ENCODE measurements at places on chromosomes 5 and 9. TPM values are rescaled to one million over a fixed set of nuclear protein-coding genes. Genes with fewer than 3 reads are reported as not detected.

LRSAM1 gene
- total RNA-seq, result 35.4 TPM

SERF1A gene
- total RNA-seq, result 9.6 TPM

GRCh38 chr5:43275391-43275790, 37.8 kb downstream of the HMGCS1 start:
- H3K4me3 ChIP-seq, result no peak overlapping the region
- no peak overlapping the region for H3K27ac ChIP-seq
- DNase-seq, result peak; percentile 43

ZFP2 gene
- 0.80 TPM for total RNA-seq

KYAT1 gene
- total RNA-seq, result 12.1 TPM

ANKRD34B gene
- not detected for total RNA-seq

SPATA31A3 gene
- not detected for total RNA-seq

GRCh38 chr5:66009277-66009676, 82.9 kb downstream of the ERBIN start:
- H3K36me3 ChIP-seq, result peaks cover 8% of the 10 kb centered on the region
- H3K27ac ChIP-seq, result no peak overlapping the region
- H3K4me1 ChIP-seq, result peaks cover 11% of the 10 kb centered on the region
- H3K4me3 ChIP-seq, result no peak overlapping the region
- no peaks in the 10 kb centered on the region for H3K27me3 ChIP-seq
- no peak for DNase-seq

GRCh38 chr5:129079496-129079895, 15.1 kb upstream of the ISOC1 start:
- no peaks in the 10 kb centered on the region for H3K36me3 ChIP-seq
- no peaks in the 10 kb centered on the region for H3K4me1 ChIP-seq
- H3K27me3 ChIP-seq, result no peaks in the 10 kb centered on the region
- H3K27ac ChIP-seq, result no peak overlapping the region
- H3K4me3 ChIP-seq, result no peak overlapping the region

SLC23A1 gene
- total RNA-seq, result not detected

DNA sequence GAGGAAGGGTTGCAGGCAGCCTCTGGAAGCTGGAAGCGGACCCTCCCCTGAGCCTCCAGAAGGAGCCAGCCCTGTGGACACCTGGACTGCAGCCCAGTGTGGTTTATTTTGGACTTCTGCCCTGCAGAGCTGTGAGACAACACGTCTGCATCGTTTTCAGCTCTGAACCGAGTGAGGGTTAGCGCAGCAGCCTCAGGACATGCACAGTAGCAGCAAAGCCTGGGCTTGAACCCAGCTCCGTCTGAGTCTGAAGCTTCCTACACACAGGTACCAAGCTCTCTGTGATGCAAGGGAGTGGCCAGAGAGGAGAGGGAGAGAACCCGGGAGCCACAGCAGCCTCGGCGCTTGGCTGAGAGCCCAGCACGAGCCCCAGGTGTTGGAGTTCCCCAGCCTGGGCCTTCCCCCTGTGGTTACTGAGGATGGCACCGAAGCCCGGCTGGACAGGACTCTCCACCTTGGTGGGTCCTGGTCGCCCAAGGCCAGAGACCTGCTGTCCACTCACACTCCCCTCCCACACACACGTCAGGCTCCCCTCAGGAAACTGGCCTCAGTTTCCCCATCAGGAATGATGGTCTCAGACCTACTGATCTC, 128.2 kb downstream of the OLFM1 start:
- no peak overlapping the region for H3K27ac ChIP-seq
- H3K4me3 ChIP-seq, result no peak overlapping the region
- peak; percentile 49 for DNase-seq
- peaks cover 31% of the 10 kb centered on the region for H3K4me1 ChIP-seq
- peaks cover 92% of the 10 kb centered on the region for H3K27me3 ChIP-seq
- H3K36me3 ChIP-seq, result no peaks in the 10 kb centered on the region

GAS1 gene
- 11.0 TPM for total RNA-seq

- peak overlapping the region; percentile 66 for H3K27ac ChIP-seq
- no peak overlapping the region for H3K4me3 ChIP-seq
- H3K27me3 ChIP-seq, result no peaks in the 10 kb centered on the region
- peaks cover 71% of the 10 kb centered on the region for H3K4me1 ChIP-seq
- H3K36me3 ChIP-seq, result no peaks in the 10 kb centered on the region
These were observed 93.6 kb downstream of the SH3TC2 start for GRCh38 chr5:148969291-148969690.

DNA sequence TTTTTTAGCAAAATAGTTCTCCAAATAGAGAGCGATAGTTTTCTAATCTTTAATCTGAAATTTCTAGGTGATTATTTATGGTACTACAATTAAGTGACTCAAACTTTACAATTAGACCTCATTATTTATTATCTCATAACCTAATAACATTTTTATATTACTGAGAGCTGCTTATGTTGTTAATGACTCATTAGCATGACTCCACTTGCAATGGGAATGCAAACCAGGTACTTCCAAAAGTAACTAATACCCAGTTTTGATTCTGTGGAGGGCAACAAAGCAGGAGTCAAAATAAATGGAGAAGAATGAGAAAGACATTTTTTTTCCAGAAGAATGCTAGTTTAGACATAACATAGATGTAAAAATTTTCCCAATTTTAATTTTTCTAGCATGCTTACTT, 466.0 kb downstream of the PLK2 start:
- no peak overlapping the region for H3K27ac ChIP-seq
- DNase-seq, result no peak
- H3K4me1 ChIP-seq, result no peaks in the 10 kb centered on the region
- H3K27me3 ChIP-seq, result no peaks in the 10 kb centered on the region
- no peaks in the 10 kb centered on the region for H3K36me3 ChIP-seq

GRCh38 chr5:56269216-56269927, 36.2 kb upstream of the ANKRD55 start:
- no peak for DNase-seq
- H3K36me3 ChIP-seq, result no peaks in the 10 kb centered on the region
- peaks cover 13% of the 10 kb centered on the region for H3K4me1 ChIP-seq
- H3K27me3 ChIP-seq, result peaks cover 3% of the 10 kb centered on the region
- H3K4me3 ChIP-seq, result no peak overlapping the region

GRCh38 chr5:150301170-150301505, 1.6 kb downstream of the ARSI start:
- H3K36me3 ChIP-seq, result no peaks in the 10 kb centered on the region
- no peak for DNase-seq
- H3K27me3 ChIP-seq, result peaks cover 51% of the 10 kb centered on the region
- no peak overlapping the region for H3K27ac ChIP-seq
